Hepatocyte (in vitro differentiated cells): ENCODE measurements at places on chromosomes 7 and 10. TPM values are rescaled to one million over a fixed set of nuclear protein-coding genes. Genes with fewer than 3 reads are reported as not detected.
A peak's percentile ranks its signal among the peaks of the same experiment; 100 is the strongest.

DNA sequence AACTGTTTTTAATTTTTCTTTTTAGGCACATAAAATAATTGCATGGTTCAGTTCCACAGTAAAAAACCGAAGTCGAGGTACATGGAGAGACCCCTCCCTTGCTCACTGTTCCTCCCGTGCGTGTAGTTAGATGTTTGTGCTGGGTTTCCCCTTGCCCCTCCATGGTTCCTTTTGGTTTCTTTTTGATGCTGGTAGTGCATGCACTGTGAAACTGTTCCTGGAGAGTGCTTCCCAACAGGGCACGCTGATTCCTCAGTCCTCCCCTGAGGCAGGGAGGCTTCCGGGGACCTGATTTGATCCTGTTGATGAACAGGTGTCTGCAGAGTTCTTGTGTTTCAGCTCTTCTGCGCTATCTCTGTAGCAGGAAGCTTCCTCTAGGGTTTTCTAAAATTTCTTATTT, 69.5 kb downstream of the ADCY1 start:
- DNase-seq: no peak

DNA sequence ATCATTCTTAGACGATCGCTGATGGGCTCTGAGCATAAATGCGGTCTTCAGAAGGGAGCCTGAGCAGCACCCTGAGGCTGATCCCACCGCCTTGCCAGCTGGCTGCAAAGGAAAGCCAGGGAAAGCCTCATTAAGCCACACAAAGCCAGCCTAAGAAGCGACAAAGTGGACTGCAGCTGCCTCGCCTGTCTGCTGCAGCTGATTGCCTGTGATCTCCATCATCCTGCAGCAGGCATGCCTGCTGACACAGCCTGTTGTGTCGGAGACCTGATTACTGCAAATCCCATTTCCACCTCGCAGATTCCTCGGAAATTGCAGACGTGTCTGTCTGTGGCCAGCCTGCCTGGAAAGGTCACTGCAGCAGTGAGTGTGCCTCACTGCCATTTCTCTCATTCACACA, 1087.0 kb upstream of the AUTS2 start:
- no peak for DNase-seq

Gene CRHR2
- total RNA-seq: not detected in 2 replicates

GRCh38 chr7:44498230-44498954, 7.9 kb upstream of the NUDCD3 start:
- no peak for DNase-seq

DNA sequence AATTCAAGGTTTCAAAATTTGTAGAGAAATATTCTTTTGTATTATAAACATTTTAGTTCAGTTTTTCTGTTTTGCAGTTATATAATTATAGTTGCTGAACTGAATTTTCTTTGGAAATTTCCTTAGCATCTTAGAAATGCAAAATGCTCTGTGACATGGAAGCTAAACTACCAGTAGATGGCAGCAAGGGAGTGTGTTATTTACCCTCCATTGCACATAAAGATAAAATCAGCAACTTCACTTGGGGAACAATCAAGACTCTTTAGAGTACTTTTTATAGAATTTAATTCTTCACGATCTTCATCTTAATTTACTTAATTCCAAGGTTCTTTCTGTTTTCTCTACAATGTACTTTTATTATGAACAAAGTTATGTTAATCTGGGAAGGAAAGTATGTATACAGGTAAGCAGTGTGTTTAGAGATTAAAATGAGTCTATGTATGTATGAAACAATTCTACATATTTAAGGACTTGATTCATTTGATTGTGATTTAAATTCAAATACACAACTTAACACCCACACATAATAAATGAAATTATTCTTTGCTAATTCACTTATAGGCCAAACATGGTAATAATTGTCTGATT, 404.2 kb downstream of the THSD7A start:
- DNase-seq: peak; percentile 77

DNA sequence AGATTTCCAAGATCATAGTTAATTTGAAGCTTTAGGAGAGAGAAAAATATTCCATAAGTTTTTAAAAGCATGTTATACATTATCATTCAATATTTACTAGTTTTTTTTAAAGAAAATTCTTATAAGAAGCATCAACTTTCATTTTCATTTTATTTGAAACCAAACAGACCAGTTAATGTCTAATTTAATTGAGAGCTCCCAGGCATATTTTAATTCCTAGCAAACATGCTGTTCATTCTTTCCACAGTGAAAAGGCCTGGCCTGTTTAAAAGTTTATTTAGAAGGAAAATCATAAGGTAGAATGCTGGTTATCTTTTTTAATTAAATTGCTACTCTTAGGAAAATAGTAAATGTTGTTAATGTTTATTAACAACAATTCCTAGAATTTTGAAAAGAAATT, 324.4 kb downstream of the PCLO start:
- no peak for DNase-seq

GRCh38 chr7:130222-130572, 62.2 kb upstream of the FAM20C start:
- DNase-seq: no peak

- DNase-seq: no peak
Measured at GRCh38 chr10:76234499-76235226, 803.2 kb downstream of the LRMDA start.

- DNase-seq: peak; percentile 93
Measured at GRCh38 chr10:125048094-125048864, 106.4 kb downstream of the ZRANB1 start.

Gene IFIT3
- 10.5 and 10.8 TPM in 2 replicates for total RNA-seq

Gene CYP2C19
- 44.6 and 46.4 TPM in 2 replicates for total RNA-seq

DNA sequence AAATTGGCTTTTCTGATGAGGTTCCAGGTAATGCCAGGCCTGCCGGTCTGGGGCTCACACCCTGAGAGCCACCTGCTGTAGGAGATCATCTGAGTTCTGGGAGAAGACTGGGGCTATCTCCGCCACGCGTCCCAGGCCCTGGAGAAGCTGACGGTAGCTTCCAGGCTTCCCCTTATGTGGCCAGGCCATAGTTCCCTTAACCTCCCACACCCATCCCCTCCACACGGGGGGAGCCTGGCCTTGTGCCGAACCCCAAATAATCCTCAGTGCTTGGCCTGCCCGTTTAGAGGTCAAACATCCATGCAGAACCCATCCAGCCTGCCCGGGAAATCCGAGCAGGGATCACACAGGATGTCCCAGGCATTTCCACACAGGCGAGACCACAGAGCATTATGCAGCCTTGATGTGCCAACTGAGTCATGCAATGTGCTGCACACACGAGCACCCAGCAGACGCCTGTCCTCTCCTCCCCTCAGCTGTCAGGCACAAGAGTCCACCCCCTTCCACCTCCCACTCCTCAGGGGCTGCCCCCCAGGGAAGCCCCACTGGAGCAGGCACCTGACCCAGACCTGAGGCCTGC, 176.2 kb downstream of the PRKAG2 start:
- DNase-seq: no peak

GRCh38 chr10:111146025-111146640, 69.3 kb downstream of the ADRA2A start:
- no peak for DNase-seq

DNA sequence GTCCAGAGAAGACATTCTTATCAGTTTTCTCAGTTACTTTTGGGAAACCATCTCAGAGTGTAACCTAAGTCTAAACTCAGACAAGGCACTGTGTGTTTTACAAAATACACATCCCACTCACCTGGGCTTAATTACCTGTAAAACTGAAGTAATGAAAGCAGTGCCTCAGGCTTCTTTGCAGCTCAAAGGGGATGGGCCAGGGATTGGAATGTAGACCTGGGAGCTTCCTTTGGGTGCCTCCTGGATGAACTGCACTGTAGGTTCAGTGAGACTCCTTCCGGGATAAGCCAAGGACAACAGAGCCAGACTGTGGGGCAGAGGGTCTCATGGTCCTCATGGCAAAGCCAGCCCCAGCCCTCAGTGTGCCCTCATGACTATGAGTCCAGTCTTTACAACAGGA, 672.4 kb upstream of the GALNT17 start:
- no peak for DNase-seq

GRCh38 chr7:142002179-142002578, 6.5 kb downstream of the MGAM start:
- no peak for DNase-seq

DNA sequence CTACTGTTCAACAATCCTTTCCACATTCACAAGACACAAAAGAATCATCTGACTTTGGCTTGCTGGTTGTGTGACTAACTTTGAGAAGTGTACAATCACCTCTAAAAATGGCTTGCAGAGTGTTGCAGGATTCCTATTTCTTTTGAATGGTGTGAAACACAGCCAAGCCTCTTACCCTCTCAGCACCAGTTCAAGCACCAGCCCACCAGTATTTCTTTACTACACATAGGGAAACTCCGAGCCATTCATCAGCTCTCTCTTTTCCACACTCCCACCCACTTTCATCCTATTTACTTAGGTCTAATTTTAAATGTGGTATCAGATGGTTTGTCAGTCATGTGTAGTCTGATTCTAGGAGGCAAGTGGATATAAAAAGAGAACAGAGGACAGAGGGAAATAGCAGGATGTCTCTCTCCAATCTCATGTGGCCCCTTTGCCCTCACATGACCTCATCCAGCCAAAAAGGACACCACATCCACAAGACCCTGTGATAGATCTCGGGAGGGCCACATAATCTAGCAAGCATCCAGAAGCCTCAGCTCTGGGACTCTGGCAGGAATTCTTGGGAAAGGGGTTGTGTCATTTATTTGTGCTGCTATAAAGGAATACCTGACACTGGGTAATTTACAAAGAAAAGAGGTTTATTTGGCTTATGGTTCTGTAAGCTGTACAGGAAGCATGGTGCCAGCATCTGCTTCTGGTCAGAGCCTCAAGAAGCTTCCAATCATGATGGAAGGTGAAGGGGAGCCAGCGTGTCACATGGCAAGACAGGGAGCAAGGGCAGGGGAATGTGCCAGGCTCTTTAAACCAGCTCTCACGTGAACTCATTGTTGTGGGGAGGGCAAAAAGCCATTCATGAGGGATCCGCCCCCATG, 66.8 kb upstream of the NEBL start:
- no peak for DNase-seq

DNA sequence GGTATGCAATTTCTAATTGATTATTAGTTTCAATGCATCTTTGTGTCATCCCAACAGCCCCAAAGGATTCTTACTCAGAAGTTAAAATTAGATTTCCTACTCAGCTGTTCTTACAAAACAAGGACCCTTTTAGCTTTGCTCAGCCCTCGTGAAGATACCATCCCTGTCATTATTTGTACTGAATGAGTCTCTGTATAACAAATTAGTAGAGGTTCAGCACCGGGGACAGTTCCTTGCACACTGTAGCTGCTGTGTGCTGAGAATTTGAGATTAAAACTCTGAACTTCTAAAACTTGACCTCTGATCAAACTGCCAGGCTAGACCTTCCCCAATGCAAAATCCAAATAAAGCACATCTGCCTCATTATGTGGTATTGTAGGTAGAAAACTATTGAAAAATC, 299.1 kb downstream of the LHFPL3 start:
- peak; percentile 64 for DNase-seq

DNA sequence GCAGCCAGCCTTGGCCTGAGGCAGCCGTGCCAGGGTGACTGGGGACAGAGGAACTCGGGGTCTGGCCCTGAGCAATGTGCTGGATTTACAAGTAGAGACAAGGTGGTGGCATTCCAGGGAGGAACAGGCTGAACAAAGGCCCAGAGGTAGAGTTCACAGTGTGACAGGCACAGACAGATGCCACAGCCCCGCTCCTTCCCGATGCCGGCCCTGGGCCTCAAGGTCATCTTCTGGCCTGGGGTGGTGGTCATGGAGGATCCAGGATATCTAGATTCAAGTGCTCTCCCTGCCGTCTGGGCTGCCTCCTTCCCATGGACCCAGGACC, 68.9 kb upstream of the COL13A1 start:
- DNase-seq: no peak

GRCh38 chr10:101780187-101780817, 2.9 kb downstream of the NPM3 start:
- no peak for DNase-seq

GRCh38 chr7:7510794-7511193, 24.9 kb downstream of the COL28A1 start:
- DNase-seq: no peak

DNA sequence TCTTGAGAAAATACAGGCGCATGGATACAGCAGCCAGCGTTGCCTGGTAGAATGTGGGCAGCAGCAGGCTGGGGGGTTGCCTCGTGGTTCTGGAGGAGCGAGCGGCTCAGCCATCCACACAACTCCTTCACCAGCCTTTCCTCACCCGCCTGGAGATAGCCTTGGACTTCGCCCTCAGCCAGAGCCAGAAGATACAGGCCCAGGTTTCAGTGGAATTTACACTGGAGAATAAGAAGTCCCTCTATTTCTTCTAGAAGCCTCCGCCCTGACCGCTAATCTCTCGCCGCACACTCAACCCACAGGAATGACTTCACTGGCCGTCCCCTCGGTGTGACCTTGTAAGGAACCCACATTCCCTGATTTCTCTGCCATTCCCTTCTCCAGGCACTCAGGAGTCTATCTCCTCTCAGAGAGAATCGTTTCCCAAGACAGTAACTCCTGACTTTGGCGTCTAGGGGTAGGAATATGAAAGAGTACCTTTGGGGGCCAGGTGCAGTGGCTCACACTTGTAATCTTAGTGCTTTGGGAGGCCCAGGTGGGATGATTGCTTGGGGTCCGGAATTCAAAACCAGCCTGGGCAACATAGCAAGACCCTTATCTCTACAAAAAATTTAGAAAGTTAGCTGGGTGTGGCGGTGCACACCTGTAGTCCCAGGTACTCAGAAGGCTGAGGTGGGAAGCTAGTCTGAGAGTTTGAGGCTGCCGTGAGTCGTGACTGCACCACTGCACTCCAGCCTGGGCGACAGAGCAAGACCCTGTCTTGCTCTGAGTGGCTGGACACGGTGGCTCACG, 52.0 kb upstream of the ECHDC3 start:
- DNase-seq: no peak

DNA sequence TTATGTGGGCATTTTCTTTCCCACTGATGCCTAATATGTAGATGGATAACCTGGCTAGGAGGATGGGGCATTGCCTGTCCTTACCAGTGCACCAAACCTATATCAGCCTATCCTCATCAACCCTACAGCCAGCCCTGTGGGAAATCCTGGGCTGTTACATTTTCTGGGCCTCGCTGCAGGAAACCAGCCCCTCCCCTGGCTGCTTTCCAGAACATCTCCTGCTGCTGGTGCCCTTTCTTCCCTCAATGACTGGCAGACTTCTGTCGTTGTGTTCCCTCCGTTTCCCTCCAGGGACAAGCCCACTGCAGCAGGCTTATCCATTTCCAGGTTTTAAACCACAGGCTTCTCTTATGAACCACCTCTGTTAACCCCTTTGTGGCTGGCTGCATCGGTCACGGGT, 486.1 kb upstream of the COBL start:
- no peak for DNase-seq

- no peak for DNase-seq
Measured at GRCh38 chr7:41788556-41788955, 85.7 kb upstream of the INHBA start.
